ENCODE measurements at places on chromosomes 7 and 10.

DNA sequence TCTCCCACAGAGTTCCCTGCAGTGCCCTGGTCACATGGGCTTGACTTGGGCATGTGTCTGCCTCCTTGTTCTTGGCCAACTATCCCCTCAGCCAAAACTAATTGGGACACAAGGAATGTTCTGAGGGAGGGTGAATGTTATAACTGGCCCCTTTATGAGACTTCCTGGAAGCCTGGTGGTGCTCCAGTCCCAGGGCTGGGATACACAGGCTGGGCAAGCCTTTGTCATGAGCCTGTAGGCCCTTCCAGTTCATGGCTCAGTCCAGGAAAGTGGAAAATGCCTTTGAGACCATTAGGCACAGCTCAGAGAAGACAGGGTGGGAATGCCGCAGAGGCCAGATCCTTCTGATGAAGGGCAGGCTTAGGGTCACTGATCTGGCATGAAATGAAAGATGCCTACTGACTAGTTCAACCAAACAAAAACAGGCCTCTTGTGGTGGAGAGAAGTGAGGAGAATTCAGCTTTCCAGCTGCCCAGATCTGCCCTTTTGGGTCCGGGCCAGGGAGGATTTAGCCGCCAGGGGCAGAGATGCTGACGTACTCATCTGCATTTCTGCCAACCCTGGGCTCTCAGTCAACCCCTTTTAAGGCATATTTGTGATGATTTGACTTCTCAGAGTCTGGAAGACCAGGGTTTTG lies 961.5 kb downstream of the KCNMA1 start:
- DNase-seq, result no peak

DNA sequence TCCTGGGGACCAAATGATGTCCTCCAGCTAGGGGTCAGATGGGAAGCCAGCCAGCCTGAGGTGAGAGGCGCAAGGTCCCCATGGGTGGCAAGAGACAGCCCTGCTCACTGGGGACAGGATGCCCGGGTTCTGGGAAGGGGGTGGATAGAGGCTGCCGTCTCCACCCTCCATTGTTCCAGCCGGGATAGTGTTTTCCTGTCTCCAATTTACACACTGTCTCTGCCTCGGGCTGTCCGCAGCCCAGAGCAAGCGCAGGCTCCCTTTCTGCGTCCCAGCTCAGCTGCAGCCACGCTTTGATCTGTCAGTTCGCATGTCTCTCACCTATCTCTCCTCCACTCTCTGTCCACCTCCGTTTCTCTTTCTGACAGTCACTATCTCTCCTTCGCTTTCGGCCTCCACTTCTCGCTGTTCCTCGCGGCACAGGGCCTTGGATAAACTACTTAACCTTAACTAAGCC lies 2.1 kb downstream of the EPHB4 start:
- no peak for DNase-seq

- no peak for DNase-seq
Measured at GRCh38 chr7:46625032-46625431, 704.0 kb upstream of the IGFBP3 start.

DNA sequence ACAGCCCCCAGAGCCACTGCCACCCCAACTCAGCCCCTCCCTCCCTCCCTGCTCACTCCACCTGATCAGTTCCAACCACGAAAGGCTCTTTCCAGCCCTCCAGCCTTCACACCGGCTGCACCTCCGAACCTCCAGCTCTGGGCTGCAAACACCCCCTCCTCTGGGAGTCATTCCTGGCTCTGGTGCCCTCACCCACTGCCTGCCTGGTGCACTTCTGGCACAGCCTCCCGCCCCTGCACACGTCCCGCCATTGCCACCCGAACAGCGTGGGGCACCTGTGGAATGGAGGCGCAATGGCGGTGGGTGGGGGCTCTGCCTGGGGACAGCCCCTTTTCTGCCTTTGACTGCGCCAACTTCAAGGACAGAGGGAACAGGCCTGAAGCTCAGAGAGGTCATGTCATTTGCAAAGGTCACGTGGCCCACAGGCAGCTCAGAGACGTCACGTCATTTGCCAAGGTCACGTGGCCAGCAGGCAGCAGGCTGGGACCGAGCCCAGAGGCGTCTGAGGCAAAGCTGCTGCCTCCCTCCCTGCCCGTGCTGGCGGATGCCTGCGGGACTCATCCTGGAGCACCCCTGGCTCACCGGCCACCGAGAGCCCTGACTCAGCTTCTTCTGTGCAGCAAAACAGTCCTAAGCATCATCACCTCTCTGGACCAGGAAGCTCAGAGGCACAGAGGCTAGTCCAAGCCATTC lies 76.0 kb upstream of the DNAAF5 start:
- DNase-seq, result no peak

GRCh38 chr10:70459774-70460490 lies 18.5 kb upstream of the NODAL start:
- DNase-seq, result no peak

- DNase-seq, result peak; percentile 33
Measured at GRCh38 chr7:23474094-23474828, 4.0 kb upstream of the IGF2BP3 start.

GRCh38 chr10:26367771-26368170 lies 70.4 kb upstream of the APBB1IP start:
- DNase-seq, result peak; percentile 23

DNA sequence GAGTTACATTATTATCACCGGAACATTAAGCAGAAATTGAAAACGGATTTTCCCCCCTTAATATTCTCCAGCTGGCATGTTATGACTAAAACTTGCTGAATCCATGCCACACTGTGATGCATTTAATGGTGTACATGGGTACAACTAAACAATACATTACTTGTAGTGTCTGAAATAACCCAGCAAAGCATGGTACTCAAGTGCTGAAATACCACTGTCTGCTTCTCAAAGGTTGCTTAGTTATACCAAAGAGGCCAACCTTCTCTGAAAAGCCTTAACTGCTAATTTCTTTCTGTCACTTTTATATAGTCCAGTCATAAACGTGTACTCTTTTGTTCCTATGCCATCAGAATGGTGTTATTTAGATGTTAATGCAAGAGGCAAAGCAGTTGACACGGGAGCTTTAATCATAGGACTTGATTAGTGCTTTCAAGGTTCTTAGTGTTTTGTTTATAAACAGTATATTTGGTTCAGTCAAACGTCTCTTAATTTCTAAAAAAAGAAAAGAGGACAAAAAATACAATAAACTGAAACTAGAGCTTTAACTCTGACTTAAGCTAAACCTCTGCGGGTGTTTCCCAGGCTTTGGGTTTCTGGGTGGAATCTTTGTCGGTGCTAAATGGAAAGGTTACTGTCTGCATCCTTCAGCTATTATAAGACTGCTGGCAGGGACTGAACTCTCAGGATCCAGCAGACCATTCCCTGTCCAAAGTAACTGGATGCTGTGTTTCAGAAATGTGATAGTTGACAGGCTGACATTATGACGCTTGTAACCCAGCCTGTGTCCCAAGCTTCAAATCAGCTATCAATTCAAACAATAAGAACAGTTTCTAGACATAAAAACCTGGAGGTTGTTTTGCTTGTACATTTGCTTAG lies 202.6 kb downstream of the PPP1R3A start:
- DNase-seq, result no peak

Measured in stimulated activated CD4-positive, alpha-beta T cell treated with anti-CD3 and anti-CD28 coated beads, Interleukin-12 subunit alpha, Interleukin-12 subunit beta, amount 100 ng/mL, for 24 hours (primary cell).